ENCODE measurements at places on chromosomes 1 and 21. TPM values are rescaled to one million over a fixed set of nuclear protein-coding genes. Genes with fewer than 3 reads are reported as not detected.

Gene OPTC
- total RNA-seq, result not detected

Gene LRRC3
- total RNA-seq, result 14.2 TPM

DNA sequence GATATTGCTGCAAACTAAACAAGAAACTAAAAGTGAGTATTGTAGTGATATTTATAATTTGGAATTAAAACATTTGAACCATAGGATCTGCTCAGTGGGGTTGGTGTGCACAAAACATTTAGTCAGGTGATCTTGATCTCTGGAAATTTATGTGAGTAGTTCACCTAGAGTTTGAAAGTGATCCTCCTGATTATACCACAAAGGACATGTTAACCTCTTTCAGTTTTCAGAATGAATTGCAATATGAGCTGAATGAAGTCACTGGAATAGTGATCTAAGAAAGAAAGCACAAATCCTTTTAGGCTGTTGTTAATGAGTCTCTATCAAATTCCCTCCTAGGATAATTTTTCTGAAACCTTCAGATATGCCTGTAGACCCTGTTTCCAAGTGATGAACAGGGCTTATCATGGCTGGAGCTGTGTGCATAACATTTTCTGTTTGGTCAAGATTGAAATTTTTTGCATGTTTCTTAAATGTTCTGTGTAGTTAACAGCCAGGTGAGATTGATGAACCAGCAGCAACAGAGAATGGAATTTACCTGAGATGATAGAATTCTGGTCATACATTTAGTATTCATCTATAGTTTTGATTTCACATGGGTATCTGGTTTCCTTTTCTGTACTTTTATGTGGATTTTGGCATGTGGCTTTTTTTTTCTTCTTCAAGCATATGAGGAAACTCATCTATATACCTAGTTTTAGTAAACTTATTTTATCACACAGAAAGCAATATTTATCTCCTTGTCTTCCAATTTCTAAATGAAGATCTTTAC is 25.5 kb downstream of the CDC14A start:
- DNase-seq, result no peak

GRCh38 chr1:221230605-221231004 is 351.4 kb downstream of the HLX start:
- DNase-seq, result no peak

DNA sequence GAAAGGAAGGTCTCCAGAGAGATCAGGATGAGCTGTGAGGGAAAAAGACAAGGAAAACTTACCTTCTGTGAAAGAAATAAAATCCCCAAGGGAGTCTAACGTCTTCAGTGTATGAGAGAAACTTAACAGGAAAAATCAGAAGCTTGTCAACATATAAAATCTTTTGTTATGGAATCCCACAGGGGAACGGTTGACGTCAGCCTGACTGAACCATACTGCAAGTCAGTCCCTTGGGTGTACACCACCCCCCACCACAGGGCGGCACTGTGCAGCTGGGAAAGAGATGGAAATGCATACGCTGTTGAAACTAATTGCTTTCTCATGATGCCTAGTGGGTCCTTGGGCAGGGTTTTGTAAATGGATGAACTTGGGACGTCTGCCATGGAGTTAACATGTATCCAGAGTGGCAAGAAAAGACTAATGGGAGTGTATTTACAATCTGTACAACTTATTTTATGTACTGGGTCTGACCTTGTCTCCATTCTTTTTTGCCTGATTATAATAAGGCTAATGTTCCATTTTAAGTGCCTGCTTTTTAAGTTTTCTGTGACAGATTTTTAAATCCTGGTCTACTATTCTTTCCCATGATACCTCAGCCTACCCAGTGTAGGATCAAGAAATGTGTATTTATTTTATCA is 22.7 kb downstream of the UTP25 start:
- no peak for DNase-seq

DNA sequence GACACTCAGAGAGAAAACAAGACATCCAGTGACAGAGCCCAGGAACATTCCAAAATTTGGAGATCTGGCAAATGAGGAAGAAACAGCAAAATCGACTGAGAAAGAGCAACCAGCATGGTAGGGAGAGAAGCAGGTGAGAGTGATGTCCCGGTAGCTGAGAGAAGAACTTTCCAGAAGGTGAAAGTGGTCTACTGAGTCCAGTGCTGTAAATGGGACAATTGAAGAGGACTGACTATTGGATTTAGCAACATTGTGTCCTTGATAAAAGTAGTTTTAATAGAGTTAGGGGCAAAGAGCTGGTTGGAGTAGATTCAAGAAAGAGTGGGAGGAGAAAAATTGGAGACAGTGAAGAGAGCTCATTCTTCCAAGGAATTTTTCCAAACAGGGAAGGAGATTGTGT is 15.0 kb upstream of the IL10RB start:
- no peak for DNase-seq

GRCh38 chr1:43279666-43280065 is 5.7 kb downstream of the C1orf210 start:
- no peak for DNase-seq

- no peak for DNase-seq
These were observed 112.3 kb downstream of the GLUL start for GRCh38 chr1:182279302-182279701.

DNA sequence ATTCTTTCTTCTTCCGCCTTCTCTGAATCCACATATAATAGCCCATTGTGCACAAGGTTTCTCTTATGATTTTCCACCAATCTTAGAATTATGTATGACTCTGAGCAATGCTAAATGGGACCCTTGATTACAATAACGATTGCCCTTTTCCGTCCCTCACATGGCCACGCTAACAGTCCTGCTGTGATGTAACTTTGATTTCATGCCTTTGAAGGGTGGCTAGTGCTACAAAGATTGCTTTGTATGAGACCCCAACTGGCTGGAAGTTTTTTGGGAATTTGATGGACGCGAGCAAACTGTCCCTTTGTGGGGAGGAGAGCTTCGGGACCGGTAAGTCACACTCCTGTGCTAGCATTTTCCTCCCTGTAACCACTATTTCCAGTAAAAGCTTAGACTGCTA is 45.3 kb downstream of the PGM1 start:
- no peak for DNase-seq
